ENCODE measurements at places on chromosomes 12 and 14.
A peak's percentile ranks its signal among the peaks of the same experiment; 100 is the strongest.

GRCh38 chr14:61749867-61750266 is 12.4 kb upstream of the SNAPC1 start:
- DNase-seq, result peak; percentile 64

GRCh38 chr14:69101331-69101826 is 51.5 kb downstream of the DCAF5 start:
- peak; percentile 90 for DNase-seq

DNA sequence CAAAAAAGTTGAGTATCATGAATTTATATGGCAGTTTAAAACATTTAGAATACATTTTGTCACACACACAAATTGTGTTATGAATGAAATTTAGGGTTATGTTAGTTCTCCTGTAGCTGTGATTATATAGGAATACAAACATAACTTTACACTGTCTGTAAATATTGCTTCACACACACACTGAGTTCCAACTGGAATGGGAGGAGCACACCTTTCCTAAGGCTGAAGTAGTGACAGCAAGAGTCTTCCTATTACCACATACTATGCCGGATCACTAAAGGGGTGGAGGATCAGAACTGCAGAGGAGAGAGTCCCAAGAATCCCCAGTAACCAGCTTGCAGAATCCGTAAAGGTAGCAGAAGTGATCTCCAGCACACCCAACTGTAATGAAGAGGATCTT is 63.7 kb downstream of the DNAI7 start:
- peak; percentile 73 for DNase-seq

DNA sequence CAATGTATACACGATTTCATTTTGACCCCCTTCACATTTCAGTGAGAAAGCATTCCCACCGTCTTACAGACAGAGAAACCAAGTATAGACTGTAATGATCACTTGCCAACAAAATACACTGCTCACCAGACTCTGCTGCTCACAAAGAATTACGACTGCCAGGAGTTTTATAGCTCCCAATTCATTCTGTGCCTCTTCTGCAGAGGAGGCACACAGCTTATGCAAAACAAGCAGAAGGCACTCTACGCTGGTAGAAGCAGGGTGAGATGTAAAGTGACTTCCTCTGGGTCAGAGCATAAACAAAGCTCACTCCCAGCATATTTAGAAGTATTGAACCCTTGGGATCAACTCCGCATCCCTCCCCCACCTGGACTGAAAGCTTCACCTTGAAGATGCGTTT is 14.6 kb downstream of the SPTB start:
- no peak for DNase-seq

DNA sequence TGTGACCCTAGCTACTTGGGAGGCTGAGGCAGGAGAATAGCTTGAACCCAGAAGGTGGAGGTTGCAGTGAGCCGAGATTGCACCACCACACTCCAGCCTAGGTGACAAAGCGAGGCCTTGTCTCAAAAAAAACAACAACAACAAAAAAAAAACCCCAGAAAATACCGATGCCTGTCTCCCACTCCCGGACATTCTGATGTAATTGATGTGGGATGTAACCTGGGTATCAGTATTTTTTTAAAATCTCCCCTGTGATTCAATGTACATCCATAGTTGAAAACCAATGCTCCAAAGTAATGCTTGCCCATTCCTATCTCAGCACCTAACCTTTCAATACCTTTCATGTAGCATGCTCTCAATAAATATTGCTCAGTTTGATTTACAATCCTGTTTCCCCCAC is 11.7 kb upstream of the TMED10 start:
- DNase-seq, result no peak

DNA sequence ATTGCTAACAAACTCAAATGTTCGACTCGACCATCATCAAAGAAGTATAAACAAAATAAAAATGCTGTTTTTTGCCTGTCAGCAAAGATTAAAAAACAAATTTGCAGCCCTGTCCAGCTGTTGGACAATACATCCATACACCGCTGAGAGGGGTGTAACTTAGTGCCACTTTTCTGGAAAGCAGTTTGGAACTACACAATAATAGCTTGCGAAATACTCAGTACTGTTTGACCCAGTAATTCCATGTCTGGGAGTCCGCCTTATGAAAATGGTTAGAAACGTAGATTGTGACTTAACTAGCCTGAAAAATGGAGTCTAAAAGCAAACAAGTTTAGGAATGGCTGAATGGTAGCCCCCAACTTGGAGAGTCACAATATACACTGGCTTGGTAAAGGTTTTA is 6.4 kb downstream of the USP30 start:
- no peak for DNase-seq

GRCh38 chr12:93002293-93003054 is 73.4 kb upstream of the EEA1 start:
- DNase-seq, result peak; percentile 90

DNA sequence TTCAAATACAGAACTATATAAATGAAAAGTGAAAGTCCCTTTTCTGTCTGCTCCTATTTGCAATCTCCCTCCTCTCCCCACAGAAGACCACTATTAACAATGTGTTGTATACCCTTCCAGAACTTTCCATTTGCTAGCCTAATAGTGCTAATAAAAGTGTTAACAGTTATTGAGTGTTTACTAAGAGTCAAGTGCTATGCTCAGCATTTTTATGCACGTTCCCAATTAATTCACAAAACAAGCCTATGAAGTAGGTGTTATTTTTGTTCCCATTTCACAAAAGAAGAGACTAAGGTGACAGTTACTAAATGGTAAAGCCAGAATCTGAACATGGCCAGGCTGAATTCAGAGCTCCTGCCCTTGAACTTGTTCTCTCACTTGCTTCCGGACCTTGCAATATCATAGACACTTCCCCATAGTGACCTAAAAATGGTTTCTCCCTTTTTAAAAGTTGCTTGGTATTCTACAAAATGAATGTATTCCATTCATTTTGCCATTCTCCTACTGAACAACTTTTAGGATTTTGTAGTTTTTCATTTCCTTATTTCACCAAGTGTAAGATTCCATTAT is 1.6 kb upstream of the PRKAB1 start:
- DNase-seq, result no peak

GRCh38 chr12:53514628-53515290 is 7.5 kb upstream of the NPFF start:
- DNase-seq, result no peak

- peak; percentile 69 for DNase-seq
Measured at GRCh38 chr14:35155962-35156361, 33.6 kb downstream of the PRORP start.

- no peak for DNase-seq
Measured at GRCh38 chr14:102667703-102668102, 75.3 kb downstream of the RCOR1 start.

GRCh38 chr14:23067847-23068788 is 10.8 kb upstream of the CDH24 start:
- no peak for DNase-seq

DNA sequence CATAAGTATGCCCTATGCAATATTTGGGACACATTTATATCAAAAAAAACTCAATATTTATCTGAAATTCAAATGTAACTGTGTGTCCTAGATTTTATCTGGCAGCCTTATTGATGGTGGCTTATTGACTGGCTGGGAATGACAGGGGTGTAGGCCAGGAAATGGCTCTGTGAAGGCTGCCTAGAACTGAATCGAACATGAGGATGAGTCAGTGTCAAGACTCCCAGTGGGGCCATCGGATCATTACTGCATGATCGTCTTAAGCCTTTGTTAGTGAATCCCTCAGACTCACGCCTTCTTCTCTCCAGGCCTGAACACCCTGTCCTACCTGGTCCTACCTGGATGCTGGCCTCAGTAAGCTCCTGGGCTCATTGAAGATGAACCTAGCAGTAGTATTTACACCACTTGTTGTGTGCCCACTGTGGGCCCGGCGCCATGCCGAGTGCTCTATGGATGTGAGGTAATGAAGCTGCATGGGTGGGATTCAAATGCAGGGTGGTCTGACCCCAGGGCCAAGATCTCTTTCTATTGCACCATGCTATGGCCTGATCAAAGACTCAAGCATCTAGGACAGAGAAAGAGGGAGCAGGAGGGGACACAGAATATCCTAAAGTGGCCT is 21.0 kb upstream of the FAIM2 start:
- DNase-seq, result no peak

DNA sequence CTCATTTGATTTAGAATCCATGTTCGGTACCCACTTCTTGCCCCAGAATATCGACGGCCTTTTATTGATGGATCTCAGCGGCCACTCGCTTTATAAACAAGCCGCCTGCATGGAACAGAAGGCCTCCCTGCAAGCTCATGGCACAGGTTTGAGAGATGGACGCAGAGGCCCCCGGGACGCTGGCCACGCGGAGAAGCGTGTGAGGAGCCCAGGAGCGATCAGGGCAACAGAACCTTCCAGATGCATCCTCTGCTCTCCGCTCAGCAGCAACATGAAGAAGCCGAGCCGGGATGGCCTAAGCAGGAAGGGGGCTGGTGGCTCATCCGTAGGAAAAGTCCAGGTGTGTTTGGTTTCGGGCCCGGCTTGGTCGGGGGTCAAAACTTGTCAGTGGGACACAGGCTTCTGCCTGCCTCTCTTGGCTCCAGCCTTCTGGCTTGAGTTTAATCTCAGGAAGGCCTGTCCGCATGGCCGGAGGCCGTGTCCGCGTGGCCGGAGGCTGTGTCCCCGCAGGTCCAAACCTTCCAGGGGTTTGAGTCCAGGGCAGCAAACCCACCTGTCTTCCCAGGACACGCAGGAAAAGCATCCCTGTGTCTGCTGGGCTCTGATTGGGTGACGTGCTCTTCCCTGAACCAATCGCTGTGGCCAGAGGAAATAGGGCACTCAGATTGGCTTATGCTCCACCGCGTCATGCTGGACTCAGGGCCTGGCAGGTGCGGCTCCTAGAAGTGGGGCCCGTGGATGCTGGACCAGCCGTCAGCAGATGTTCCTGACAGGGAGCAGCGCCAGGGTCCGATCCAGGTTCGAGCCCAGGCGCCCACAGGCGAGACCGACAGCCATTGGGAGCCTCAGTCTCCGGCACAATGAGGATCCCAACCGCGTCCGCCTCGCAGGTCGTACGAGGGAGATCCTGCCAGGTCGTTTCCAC is 65.0 kb downstream of the GALNT9 start:
- no peak for DNase-seq

Measured in bronchial epithelial cell (primary cell).